ENCODE measurements at places on chromosomes 7 and 10.

- no peak for DNase-seq
These were observed 30.5 kb upstream of the MNX1 start for GRCh38 chr7:157041004-157041403.

DNA sequence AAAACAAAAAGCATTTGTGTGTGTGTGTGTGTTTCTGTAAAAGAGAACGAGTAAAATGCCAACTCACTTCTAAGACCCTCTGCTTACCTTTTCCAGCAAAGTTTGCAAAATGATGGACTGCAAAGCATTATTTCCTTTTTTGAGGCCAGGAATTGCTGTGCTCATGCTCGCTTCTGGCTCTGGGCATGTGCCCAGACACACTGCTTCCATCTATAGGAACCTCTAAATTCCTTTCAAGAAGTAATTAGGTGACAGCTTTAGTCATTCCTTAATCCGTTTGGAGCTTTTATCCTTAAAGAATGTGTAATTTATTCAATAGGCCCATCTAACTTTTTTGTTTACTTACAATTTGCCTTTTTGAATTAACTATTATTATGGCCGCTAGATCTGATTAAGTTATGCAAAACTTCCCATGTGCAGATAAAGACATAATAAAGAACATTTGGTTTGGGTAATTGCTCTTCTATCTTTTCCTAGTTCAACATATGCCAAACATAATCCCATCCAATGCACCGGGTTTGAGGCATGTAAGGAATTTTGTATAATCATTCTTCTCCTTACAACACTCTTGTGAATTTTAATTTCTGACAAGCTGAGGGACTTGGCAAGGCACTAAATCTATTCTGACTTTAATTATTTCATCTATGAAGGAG, 34.7 kb downstream of the A1CF start:
- DNase-seq: no peak

GRCh38 chr10:101485681-101486554, 102.1 kb downstream of the POLL start:
- no peak for DNase-seq

GRCh38 chr10:71812016-71812912, 38.8 kb downstream of the PSAP start:
- DNase-seq: peak; percentile 72

DNA sequence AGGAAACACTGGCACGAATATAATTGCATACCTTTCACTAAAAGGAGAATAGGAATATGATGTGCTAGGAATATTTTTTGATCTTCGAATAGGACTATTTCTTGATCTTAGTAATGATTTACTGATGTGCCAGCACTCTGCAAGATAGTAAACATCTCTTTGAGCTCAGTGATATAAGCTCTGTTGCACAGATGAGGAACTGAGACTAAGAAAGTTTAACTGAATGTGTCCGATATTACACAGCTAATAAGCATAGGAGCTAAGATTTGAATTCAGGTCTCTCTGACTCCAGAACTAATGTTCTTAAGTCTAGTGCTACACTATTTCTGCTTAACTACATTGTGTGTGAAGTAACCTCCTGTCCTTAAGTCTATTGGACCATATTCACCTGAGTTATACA, 98.4 kb upstream of the PTPRZ1 start:
- no peak for DNase-seq

GRCh38 chr10:29628311-29628710, 6.5 kb downstream of the SVIL start:
- no peak for DNase-seq

GRCh38 chr7:28977881-28978280, 19.8 kb upstream of the TRIL start:
- no peak for DNase-seq

DNA sequence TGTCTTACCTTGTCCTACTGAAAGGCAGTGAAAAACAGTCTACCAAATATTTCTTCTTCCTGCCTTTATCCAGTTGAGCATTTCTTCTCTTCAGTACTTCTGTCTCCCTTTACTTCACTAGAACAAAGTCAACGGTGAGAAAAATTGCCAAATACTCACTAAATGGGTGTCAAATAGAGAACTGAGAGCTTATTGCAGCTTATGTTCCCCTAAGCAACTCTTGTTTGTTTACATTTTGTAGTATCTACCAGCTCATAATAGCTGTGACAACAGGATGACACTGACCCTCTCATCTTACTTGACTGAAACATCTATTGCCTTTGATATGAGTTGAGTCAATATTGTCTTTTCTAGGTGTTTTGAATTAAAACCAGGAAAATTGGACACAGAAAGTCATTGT, 327.9 kb upstream of the SORCS1 start:
- no peak for DNase-seq
